ENCODE measurements at places on chromosomes 1 and 21.

GRCh38 chr1:8578132-8578877, 239.1 kb downstream of the RERE start:
- no peak for DNase-seq

GRCh38 chr1:4605158-4605557, 49.3 kb upstream of the AJAP1 start:
- no peak for DNase-seq

GRCh38 chr1:154765970-154766369, 104.1 kb downstream of the KCNN3 start:
- peak; percentile 38 for DNase-seq

DNA sequence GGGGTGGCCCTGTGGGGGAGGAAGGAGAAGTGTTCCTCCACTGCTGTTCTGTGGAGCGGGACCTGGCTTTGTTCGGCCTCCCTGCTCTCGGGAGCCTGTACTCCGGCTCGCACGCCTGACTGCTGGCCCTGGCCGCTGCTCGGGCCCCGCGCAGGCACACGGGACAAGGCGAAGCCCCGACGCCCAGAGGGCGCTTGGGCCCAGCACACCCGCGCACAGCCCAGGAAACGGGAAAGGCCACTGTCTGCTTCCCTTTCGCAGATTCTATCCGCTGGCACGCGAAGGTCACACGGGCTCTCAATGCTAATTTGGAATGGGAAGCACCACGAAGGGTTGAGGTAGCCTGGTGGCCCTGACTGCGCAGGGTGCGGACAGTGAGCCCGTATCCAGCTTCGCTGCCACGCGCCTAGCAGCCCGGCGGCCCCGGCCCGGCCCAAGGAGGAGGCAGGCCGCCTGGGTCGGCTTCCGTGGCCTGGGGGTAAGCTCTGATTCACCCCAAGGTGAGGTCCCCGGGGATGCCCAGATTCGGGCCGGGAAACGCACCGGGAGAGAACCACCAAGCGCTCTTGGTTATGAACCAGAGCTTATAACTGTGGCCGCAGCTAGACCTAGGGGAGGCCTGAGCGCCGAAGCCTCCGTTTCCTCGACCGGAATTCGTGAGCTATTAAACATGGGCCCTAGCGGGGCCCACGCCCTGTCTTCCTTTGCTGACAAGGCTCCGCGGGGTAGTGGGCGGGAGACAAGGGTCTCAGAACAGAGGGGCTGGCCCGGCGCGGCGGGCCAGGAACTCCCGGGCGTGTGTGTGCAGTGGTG, 19.7 kb upstream of the TBX15 start:
- DNase-seq = no peak

GRCh38 chr1:167412072-167412471, 106.3 kb downstream of the CD247 start:
- no peak for DNase-seq

GRCh38 chr1:31019401-31019800, 46.1 kb downstream of the PUM1 start:
- DNase-seq = no peak

GRCh38 chr1:9251501-9251900, 16.9 kb downstream of the H6PD start:
- DNase-seq = no peak

DNA sequence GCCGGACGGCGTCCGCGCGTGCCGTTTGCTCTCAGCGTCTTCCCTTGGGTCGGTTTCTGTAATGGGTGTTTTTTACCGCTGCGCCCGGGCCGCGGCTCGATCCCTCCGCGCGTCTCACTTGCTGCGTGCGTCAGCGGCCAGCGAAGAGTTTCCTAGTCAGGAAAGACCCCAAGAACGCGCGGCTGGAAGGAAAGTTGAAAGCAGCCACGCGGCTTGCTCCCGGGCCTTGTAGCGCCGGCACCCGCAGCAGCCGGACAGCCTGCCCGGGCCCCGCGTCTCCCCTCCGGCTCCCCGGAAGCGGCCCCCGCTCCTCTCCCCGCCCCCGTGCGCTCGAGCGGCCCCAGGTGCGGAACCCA, 159.8 kb downstream of the RUNX1 start:
- no peak for DNase-seq

- DNase-seq = peak; percentile 24
Observed at GRCh38 chr1:62962901-62963776, 179.2 kb downstream of the ATG4C start.

DNA sequence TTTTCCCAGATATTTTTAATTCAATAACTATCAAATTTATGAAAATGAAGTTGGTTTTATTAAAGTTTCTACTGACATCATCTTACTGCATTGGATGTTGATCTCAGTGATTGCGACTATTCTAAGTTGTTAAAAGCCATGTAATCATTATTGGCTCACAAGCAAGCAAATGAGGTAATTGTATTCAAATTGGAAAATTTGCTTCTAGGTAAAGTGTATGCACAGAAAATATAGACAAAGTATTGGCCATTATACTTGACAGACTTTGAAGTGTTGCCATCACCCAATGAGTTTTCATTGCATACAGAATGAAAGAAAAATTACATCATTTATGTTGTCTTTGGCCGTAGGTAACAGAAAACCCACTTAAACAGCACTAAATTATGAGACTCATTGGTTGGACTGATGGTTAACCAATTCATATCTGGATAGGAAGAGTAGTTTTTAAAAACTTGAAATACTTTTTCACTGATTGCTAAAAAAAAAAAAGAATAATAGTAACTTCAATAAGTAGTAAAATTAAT, 299.2 kb downstream of the USP25 start:
- DNase-seq = no peak

- no peak for DNase-seq
Observed at GRCh38 chr1:82154219-82154970, 353.7 kb downstream of the ADGRL2 start.

GRCh38 chr1:12215118-12215961, 14.5 kb upstream of the VPS13D start:
- DNase-seq = no peak

DNA sequence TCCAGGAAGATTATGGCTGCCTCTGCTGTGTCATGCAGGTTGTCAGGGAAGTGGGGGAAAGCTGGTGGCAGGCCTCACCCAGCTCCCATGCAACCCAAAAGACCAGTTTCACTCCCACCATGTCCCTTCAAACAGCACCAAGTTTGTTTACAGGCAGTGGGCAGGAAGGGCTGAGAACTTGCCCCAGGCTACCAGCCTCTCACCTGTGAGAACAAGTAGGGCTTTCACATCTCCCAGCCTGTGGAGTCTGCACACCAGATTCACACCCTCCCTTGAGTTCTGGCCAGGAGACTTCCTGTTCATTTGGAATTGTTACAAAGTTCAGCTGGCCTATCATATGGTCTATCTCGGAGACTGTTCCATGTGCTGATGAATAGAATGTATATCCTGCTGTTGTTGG, 27.8 kb downstream of the RPAP2 start:
- DNase-seq = no peak

- DNase-seq = no peak
Observed at GRCh38 chr1:64653466-64653865, 91.4 kb upstream of the RAVER2 start.

- no peak for DNase-seq
Observed at GRCh38 chr1:229114850-229115365, 156.0 kb upstream of the RAB4A start.

DNA sequence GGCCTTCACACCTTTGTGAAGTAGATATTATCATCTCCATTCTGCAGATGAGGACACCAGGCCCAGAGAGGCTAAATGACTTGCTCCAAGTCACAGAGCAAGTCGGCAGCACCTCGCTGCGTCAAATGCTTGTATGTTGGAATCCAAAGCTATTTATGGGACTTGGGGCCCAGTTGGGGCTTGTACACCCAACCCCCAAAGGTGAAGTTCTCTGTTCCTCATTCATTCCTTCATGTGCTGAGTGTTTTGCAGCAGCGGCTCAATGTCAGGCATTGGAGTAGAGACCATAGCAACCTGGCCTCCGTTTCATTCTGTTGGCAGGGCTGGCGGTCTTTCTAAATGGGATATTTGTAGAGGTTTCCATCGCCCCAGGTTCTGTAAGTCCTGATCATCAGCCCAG, 113.4 kb upstream of the SLC25A33 start:
- no peak for DNase-seq

- no peak for DNase-seq
Observed at GRCh38 chr1:113416496-113416895, 26.2 kb downstream of the MAGI3 start.

GRCh38 chr1:159867664-159868026, 5.2 kb upstream of the VSIG8 start:
- DNase-seq = no peak

GRCh38 chr1:236685917-236686814, at the start of gene ACTN2:
Gene ACTN2, plus strand, starts transcription at chr1:236686499. Its CDS starts 175 bp downstream, at chr1:236686674.
- DNase-seq = no peak

- no peak for DNase-seq
Observed at GRCh38 chr1:228960705-228961104, 225.4 kb downstream of the RHOU start.

DNA sequence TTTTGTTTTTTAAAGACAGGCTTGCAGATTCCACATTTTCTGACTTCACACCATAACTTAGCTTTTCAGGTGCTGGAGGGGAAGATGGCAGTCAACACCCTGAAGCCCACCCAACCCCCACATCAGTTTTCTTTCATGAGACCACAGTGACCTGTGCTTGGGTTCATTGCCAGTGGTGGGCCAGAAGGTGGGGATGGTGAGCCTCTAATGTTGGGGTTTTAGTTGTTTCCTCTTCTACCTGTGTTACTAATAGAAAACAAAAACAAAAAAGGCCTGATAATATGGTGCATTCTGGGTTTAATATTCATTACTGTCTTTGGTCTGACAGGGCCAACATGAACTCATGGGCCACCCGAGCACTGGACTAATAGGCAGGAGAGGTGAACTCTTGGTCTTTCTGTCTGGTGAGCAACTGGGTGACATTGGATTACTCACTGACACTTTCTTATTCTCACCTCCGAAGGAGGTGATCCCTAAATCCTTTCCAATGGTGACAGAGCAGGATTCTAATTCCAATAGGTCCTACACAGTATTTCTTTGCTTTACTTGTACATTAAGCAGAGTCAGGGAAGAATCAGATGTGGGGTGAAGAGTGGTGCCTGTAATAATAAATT, 132.8 kb downstream of the CLIC6 start:
- no peak for DNase-seq

GRCh38 chr1:46532498-46533178, 18.8 kb downstream of the KNCN start:
- no peak for DNase-seq

- no peak for DNase-seq
Observed at GRCh38 chr1:32345289-32345827, 9.3 kb upstream of the MARCKSL1 start.

- DNase-seq = no peak
Observed at GRCh38 chr1:4664095-4664494, 9.7 kb downstream of the AJAP1 start.

GRCh38 chr1:37478890-37479254, 4.5 kb downstream of the ZC3H12A start:
- no peak for DNase-seq

GRCh38 chr1:221845650-221846371, 103.9 kb upstream of the DUSP10 start:
- DNase-seq = peak; percentile 33

DNA sequence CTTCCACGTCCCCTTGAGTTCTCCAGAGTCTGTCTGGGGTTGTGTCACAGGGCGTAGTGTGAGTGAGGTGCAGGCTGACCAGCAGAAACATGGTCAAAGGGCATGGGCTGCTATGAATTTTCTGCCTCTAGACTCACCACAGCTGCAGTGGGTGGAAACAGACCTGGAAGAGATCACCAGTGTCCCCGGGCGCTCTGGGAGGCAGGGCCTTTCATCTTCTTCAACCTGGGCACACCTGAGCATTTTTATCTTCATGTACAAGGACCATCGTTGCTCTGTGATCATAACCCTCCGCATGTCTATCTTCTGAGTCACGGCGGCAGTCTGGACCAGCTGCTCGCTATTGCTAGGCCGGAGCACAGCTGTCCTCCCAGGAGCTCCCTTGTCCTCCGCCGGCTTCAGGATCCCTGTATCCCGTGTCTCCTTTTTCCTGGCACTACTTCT, 29.6 kb downstream of the DEGS1 start:
- DNase-seq = no peak

GRCh38 chr1:119374208-119374874, 5.8 kb downstream of the HAO2 start:
- no peak for DNase-seq

- no peak for DNase-seq
Observed at GRCh38 chr1:25583519-25584370, 32.8 kb upstream of the MAN1C1 start.

- no peak for DNase-seq
Observed at GRCh38 chr1:169741666-169742394, 8.0 kb upstream of the SELE start.

DNA sequence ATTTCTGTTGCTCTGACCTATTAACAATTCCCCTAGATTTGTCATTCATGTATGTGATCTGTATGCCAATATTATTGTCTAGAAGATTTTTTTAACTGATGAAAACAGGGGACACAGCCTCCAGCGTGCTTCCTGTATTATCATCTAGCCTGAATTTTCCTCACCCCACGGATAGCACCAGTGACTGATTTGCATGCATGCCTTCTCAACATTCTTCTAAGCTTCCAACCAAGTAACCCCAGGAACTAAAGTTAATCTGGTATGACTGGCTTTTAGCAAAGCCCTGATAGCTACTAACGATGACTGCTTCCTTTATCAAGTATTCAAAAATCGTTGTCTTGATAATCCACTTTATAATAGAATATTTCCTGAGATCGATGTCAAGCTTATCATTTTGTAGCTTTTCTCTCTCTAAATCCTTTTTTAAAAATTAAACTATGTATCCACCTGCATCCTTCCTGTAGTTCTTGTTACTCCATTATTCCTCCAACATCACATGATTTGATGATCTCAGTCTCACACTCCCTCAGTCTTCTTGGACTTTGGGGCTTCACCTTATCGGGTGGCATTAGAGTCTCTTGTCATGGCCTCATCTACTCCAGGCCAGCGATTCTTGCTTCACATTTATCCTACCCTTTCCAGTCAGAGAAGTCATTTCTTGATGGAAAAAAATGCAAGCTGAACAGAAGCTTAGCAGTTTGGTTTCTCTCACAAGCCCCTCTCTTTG, 19.0 kb downstream of the BCAR3 start:
- DNase-seq = no peak

DNA sequence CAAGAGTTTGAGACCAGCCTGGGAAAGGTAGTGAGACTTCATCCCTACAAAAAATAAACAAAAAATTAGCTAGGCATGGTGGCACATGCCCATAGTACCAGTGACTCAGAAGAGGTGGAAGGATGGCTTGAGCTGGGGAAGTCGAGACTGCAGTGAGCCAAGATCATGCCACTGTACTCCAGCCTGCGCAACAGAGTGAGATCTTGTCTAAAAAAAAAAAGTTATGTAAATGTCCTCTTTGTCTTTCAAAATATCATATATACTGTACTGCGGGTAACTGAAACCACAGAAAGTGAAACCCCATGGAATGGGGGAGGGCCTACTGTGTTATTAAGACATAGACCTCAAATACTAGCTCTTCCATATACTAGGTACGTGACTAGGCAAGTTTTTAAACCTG, 20.8 kb downstream of the ACADM start:
- no peak for DNase-seq

GRCh38 chr1:17187051-17187450, 17.9 kb upstream of the PADI1 start:
- DNase-seq = no peak

Data from HCT116 (cell line).